ENCODE measurements at places on chromosomes 12 and 14.

DNA sequence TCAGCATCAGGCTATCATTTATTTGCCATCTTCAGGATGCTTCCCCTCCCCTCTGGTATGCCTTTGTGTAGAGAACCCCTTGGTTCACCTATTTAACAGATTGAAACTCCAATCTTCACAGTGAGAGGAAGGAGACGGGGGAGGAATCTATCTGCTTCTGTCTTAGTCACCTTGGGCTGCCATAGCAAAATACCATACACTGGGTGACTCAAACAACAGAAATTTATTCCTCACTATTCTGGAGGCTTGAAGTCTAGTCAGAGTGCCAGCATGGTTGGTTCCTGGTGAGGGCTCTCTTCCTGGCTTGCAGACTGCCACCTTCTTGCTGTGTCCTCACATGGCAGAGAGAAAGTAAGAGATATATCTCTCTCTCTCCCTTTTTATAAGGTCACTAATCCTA lies 13.5 kb upstream of the EML1 start:
- no peak for DNase-seq

- DNase-seq = peak; percentile 29
Observed at GRCh38 chr12:89064780-89065179, 287.5 kb downstream of the DUSP6 start.

- DNase-seq = no peak
Observed at GRCh38 chr14:28570391-28570790, 196.2 kb upstream of the FOXG1 start.

DNA sequence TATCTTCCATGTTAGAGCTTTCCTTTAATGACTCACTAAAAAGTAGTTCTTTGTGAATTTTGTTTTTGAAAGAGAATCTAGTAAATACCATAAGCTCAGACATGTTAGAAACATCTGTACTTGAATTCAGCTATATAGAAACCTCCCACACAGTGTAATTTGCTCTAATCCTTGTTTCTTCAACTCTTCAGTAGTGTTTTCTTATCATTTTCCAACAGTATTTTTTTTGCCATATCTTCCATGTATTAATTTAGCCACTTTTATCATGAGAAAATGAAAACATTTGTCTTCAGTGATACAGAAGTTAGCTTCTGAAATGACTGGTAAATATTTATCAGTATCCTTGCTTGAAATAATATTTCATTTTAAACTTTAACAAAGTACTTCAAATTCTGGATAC lies 73.6 kb downstream of the ARID2 start:
- DNase-seq = no peak

- DNase-seq = no peak
Observed at GRCh38 chr14:96795109-96795828, 1.9 kb upstream of the VRK1 start.

DNA sequence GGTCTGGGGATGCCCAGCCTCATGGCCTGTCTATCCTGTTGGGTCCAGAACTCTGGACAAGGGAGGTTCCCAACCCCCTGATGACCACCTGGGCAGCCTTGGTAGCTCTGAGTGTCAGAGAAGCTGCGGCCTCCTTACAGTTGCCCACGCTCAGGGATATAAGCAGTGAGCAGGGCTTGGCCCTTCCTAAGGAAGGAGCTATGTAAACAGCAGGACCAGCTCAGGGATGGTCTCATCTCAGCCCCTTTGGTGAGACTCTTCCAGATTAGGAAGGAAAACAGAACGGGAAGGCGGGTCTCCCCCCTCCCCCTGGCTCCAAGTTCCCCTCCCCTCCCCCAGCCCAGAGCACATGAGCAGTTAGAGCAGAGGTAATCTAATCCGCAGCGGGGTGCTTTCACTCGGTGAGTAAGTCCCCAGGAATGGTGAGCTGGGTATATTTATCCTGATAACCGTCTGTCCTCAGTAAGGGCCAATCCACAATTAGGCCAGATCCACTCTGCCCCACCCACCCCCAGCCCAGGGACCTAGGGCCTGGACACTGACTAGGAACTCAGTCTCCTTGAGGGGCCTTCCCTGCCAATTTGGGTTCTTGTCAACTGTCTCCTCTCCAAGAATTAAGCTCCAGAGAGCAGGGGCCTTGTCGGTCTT lies 29.5 kb upstream of the RPLP0 start:
- peak; percentile 80 for DNase-seq

DNA sequence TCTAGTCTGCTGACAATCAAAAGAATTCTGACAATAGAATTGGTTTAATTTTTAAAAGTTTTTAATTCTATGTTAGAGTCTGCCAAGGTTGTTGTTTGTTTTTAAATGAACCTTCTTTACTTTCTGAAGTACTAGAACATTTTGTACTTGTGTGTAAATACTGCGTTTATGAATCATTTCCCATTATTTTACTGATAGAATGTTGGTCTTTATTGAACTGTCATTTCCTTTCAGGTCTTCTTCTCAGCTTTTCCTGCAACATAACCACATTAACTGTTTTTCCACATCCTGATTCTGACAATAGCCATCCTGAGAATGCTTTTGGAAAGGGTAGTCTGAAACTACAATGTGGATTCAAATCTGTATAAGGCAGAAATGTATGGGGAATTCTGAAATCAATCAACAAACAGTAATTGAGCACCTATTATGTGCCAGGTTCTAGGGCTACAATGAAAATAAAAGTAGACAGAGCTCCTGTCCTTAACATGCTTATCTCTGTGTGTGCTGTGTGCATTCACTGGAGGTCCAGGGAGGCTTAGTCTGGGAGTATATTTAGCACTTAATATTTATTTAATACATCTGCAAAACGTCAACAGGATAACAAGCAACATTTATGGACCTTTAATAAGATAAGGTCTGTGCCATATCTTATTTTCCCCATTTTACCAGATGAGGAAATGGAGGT lies 73.1 kb upstream of the SLC38A2 start:
- no peak for DNase-seq

- no peak for DNase-seq
Observed at GRCh38 chr12:30599608-30600007, 96.1 kb downstream of the IPO8 start.

DNA sequence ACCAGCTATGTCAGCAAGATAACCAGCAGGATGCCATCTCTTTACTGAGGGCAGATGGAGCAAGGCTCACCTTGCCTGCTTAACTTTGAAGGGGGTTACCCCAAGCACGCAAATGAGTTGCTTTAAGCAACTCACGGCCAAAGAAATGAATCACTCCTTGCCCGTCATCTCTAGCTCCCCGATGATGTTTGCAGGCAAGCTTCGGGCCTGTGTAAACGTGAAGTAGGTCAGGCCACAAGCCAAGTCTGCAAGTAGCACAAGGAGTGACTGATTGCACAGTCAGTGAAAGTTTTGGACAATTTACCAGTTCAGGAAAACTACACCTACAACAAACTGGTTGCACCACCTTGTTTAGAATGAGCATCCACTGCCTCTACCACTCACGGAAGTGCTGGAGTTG lies 699.7 kb upstream of the TBX3 start:
- no peak for DNase-seq

- DNase-seq = no peak
Observed at GRCh38 chr14:58865514-58866281, 227.9 kb downstream of the DACT1 start.

GRCh38 chr14:70008284-70009262 lies 129.4 kb downstream of the SMOC1 start:
- no peak for DNase-seq

- DNase-seq = no peak
Observed at GRCh38 chr14:91654836-91655235, 77.0 kb downstream of the CATSPERB start.

DNA sequence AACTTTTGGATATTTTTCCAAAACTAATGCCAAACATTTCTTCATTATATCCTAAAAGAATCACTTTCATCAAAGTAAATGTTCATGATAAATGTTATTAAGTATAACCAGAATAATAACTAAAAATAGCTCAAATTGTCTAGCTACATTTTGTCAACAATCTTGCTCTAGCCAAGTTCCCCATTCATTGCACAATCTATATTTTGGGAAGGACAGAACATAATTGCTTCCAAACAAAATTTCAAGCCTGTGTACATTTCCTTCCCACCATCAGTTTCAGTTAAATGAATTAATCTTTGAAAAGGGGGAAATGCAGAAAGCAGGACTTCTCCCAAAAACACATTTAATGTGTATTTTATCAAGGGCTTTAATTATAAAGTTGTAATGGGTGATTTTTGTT lies 98.0 kb upstream of the PLEKHG7 start:
- no peak for DNase-seq

Measured in GM04504 (cell line).